ENCODE measurements at places on chromosomes 3 and 15.

DNA sequence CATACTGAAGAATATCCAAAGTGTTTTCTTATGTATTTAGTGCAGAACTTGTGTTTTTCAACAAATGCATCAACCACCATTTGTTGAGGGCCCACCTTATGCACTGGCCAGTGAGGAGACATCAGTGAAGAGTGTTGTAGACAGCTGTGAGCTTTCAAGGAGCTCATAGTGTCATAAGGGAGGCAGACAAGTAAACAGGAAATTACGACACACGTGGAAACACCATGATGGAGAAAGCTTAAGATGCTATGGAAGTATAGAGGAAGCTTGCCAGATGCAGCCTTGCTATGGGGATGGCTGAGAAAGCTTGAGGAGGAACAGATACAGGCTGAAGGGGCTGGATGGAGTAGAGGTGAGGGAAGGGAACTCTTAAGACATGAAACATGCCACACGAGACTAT, 50.8 kb upstream of the PSMD6 start:
- no peak for DNase-seq

DNA sequence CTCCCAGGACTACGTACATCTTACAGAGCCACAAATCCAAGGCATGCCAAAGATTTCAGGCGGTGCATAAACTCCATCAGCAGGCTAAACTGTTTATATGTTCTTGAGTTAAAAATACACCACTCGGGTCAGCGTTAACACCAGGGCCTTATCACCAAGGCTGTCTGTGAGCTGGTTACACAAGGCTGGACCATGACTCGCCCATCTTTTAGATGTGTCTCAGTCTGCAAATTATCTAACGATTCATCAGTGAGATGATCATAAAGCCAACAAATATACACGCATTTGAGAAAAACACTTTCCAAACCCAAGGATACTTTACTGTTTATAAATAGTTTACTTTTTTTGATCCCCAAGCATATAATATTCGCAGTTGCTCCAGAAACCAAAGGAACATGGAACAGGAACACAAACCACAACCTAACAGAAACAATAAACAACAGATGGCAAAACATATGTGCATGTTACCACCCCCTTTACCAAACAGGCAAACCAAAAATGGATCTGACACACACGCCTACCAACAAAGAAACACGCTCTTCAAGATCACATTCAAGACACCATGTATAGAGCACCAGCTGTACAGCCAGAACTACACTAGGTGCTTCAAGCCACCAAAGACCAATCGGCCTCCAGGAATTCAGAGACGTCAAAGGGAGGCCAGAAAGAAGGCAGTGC, 15.4 kb downstream of the LRIG1 start:
- no peak for DNase-seq

GRCh38 chr15:66293419-66294156, at the start of gene DIS3L:
Gene DIS3L (plus strand): TSS chr15:66293568. CDS start chr15:66293597, 29 bp downstream.
- peak; percentile 60 for DNase-seq

- DNase-seq, result peak; percentile 63
Measured at GRCh38 chr3:17195192-17195611, 310.4 kb downstream of the PLCL2 start.

DNA sequence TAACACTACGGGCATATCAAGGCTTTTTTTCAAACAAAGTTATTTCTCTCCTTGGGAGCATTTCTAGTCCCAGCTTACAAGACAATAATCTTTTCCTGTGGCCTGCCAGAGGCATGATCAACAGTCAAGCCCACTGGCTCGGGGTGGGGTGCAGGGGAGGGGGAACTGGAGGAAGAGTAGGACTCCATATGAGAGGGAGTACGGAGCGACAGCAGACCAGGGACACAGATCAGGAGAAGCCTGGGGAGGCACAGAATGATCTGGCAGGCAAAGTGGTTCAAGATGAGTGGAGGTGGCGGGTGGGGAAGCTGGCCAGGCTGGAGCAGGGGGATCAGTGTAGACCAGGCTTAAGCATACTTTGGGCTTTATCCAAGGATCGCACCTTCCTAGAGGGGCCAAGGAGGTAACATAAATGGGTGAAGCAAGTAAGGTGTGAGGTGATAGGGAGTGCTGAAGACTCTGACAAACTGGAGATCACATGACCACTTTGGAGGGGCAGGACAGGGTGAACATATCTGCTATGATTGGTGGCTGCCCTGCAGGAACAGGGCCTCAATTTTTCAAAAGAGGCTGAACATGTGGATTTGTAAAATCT, 37.4 kb downstream of the KLF15 start:
- DNase-seq, result no peak

- no peak for DNase-seq
Measured at GRCh38 chr3:131193641-131194238, 167.1 kb downstream of the NEK11 start.

DNA sequence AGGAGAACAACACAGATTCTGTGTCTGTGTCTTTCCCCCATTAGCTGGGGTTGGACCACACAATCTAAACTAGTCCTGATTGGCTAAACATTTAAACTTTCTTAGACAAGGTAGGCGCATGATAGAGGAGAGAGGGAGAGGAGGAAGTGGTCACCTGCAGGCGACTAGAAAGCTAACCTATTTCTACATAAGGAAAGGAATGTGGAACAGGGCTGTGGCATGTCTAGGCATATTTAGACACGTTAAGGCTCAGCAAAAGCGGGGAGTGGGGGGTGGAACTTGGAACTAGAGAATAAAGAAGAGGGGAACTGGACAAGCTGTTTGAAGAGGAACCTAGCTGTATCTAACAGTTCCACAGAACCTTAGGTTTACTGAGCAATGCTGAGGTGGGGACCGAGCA, 12.8 kb downstream of the LRRC28 start:
- no peak for DNase-seq

GRCh38 chr15:101250873-101251829, 697 bp downstream of the CHSY1 start:
- DNase-seq, result no peak

DNA sequence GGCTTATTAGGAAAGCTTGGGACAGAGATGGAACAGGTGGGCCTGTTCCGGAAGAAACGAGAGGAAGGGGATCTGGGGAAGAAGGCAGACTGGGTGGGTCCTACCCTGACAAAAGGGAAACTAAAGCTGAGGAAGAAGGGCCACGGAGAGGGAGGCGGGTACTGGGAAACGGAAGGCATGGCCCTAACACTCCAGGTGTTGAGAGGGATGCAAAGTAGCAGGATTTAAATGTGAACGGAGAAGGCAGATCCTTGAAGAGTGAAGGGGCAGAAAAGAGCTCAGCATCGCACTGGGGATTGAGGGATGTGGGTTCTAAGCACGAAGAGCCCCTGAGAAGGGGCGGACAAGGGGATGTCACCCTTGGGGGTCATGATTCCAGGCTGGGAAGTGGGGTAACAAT, 735 bp downstream of the STIMATE start:
- DNase-seq, result no peak

DNA sequence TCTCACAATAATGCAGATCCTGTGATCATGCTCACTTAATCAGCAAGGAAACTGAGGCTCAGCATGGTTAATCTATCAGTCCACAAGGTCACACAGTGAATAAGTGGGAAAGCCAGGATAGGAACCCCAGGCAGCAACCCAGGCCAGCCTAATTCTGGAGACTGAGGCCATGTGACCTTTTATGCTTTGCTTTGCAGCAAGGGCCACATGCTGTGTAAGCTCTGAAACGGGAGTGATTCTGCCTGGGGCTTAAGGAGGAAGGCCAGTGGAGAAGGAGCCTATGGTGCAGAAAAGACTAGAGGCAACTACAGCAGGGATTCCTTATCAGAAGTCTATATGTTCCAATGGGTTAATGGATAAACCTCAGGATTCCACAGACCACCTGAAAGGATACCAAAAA, 157.6 kb upstream of the PPP2R3A start:
- DNase-seq, result no peak

- no peak for DNase-seq
Measured at GRCh38 chr15:95182091-95182490, 950.7 kb downstream of the MCTP2 start.

DNA sequence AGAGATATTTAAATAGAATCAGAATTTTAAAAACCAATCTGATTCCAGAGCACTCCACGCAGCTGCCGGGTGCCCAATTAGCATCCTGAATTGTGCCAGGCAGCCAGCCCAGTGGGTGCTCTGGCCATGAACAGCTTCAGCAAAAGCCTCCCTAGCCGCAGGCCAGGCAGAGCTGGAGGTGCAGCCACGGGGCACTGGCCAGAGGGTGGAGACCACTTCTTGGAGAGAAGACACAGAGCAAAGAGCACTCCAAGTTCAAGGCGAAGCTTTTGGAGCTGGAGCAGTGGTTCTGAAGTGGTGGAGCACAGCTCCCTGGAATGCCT, 475.6 kb upstream of the PROK2 start:
- no peak for DNase-seq

DNA sequence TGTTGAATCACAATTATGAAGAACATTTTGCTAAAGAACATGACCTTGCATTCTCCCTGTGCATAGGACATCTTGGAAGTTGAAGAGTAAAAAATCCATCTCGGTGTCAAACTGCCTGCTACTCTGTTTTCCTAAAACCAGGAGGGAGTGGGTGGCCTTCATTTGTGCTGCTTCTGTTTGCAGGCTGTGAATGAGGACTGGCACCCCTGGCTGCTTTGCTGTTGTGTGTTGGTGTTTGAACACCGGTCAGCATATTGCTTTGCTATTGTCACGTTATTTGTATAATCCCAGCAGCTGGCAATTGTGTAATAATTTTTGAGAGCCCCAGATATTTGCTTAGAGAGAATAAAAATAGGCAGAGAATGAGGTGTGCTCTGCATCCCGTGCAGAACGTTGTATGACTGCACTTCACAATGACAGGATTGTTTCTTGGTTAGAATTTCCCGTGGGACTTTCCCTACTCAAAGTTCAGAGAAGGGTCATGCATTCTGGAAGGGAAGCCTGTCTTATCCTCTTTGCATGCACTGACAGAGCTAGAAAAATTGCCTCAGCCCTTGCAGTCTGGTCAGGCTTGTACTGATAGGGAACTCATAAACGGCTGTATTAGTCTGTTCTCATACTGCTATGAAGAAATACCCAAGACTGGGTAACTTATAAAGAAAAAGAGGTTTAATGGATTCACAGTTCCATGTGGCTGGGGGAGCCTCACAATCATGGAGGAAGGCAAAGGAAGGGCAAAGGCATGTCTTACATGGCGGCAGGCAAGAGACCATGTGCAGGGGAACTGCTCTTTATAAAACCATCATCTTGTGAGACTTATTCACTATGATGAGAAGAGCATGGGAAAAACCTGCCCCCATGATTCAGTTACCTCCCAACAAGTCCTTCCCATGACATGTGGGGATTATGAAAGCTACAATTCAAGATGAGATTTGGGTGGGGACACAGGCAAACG, 16.3 kb downstream of the SV2B start:
- DNase-seq, result no peak

DNA sequence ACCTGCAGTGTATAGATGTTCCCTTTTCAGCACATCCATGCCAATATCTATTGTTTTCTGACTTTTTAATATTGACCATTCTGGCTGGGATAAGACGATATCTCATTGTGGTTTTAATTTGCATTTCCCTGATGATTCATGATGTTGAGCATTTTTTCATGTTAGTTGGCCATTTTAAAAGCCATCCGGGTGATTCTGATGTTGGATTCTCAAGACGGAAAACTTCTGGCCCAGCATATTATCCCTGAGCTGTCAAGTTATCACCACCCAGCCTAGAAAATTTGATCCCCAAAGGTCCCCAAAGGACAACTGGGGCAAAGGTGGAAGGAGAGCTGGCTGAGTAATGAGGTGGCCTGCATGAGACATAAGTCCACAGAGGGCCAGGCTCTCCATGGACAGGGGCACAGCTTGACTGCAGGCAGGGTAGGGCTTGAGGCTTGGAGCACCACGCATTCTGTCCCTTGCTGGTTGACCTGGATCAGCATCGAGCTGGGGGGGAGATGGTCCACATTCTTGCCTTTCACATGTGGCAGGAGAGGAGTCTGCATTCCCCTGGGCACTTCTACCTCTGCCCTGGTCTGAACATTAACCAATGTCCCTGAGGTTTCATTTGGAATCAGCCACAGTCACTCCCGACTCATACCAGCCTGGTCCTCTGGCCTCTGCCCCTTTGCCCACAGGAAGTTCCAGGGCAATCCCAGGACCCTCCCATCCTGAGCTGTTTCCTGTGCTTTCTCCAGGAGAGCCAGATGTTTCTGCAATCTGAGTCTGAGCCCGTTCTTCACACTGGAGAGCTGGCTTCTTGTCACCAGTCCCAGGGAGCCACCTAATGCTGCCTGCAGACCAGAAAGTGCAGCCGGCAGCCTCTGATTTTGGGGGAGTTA, 69.2 kb downstream of the ISG20 start:
- no peak for DNase-seq

DNA sequence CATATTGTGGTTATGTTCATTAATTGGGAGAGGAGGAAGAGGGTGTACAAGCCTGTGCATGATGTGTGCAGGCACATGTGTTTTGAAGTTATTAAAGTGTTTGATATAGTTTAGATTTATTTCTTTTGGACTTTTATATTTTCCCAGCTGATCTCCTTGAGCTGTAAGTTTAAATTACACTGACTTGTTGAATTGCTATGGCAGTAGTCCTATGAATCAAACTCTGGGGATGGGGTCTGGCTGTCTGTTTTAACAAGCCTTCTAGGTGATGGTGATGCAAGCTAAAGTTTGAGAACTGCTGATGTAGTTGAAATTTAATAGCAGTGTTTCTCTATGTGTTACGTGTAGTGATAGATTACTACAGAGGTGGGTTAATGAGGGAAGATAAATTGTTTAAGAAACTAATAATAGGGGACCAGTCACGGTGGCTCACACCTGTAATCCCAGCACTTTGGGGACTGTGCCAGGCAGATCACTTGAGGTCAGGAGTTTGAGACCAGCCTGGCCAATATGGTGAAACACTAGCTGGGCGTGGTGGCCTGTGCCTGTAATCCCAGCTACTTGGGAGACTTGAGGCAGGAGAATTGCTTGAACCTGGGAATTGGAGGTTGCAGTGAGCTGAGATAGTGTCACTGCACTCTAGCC, 7.0 kb downstream of the ARIH1 start:
- no peak for DNase-seq

GRCh38 chr15:96334017-96334704, 3.7 kb downstream of the NR2F2 start:
- no peak for DNase-seq

DNA sequence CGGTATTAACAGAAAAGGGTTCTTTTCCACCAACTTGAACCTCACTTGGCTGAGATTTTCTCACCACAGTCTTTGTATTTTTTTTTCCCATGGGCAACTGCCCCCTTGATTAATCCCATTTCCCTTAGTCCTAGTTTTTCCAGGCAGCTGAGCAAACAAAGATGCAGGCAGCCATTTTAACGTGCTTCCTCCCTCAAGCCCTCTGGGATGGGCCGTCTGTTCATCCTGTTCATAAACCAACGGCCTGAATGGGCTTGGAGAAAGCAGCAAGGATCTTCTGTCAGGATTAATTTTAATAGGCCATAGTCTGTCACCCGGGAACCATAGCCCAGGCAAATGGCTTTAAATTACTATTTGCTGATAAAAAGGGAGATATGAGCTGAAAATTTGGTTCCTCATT, 10.4 kb upstream of the POLR2M start:
- DNase-seq, result no peak

- no peak for DNase-seq
Measured at GRCh38 chr15:93497291-93497690, 408.3 kb upstream of the RGMA start.

DNA sequence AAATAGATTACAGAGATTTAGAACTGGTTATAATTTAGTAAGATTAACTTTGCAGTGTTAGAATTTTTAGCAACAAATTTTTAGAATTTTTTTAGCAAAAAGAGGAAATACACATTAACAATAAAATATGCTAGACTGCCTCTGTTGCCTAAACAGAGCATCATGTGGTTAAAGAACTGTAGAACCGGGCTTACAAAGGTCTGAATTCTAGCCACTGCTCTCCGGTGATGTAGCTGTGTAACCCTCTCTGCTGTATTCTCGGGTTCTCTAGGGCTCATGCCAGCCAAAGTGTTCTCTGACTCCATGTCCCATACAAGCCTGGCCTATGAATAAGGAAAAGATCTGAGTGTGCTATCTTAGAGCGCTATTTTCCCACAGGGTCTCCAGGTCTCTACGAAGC, 2.9 kb upstream of the P2RY12 start:
- no peak for DNase-seq

All from stimulated activated naive B cell treated with anti-CD40 and anti-IgM and Interleukin-4, amounts not matched to agents 10 μg/mL and 1 μg/mL and 100 μg/mL, for 72 hours (primary cell).